Hepatocyte (in vitro differentiated cells): ENCODE measurements at places on chromosomes 1 and 21.

- no peaks in the 10 kb centered on the region for H3K4me1 ChIP-seq
- H3K27ac ChIP-seq = no peak overlapping the region
- no peaks in the 10 kb centered on the region for H3K27me3 ChIP-seq
Observed at GRCh38 chr1:240138867-240139266, 47.2 kb downstream of the FMN2 start.

GRCh38 chr1:198699167-198700015, 60.6 kb downstream of the PTPRC start:
- peak; percentile 83 for DNase-seq
- H3K36me3 ChIP-seq = no peaks in the 10 kb centered on the region
- H3K27ac ChIP-seq = no peak overlapping the region
- no peak overlapping the region for H3K4me3 ChIP-seq
- H3K27me3 ChIP-seq = peaks cover 4% of the 10 kb centered on the region

- no peaks in the 10 kb centered on the region for H3K27me3 ChIP-seq
- H3K27ac ChIP-seq = no peak overlapping the region
- DNase-seq = no peak
- H3K4me1 ChIP-seq = no peaks in the 10 kb centered on the region
Observed at GRCh38 chr1:41849211-41849759, 69.4 kb downstream of the HIVEP3 start.

- no peaks in the 10 kb centered on the region for H3K36me3 ChIP-seq
- no peaks in the 10 kb centered on the region for H3K27me3 ChIP-seq
- peak overlapping the region; percentile 95 for H3K27ac ChIP-seq
- DNase-seq = no peak
- H3K4me1 ChIP-seq = peaks cover 9% of the 10 kb centered on the region
Observed at GRCh38 chr1:109654519-109654918, 1.4 kb upstream of the GSTM4 start.

DNA sequence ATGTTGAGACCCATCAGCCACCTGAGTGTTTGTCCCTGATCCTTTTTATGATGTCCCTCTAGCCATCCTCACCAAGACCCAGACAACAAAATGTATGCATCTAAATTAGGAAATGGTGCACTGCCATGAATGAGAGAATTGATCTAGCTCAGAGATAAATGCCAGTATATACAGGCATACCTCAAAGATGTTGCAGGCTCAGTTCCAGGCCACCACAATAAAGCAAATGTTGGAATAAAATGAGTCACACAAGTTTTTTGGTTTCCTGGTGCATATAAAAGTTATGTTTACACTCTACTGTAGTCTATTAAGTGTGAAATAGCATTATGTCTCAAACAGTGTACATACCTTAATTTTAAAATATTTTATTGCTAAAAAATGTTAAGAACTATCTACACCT, 63.9 kb downstream of the CHIA start:
- no peaks in the 10 kb centered on the region for H3K36me3 ChIP-seq
- H3K27ac ChIP-seq = no peak overlapping the region
- H3K4me3 ChIP-seq = no peak overlapping the region
- DNase-seq = no peak

GRCh38 chr1:71850936-71851335, 431.4 kb downstream of the NEGR1 start:
- no peak for DNase-seq
- H3K36me3 ChIP-seq = no peaks in the 10 kb centered on the region
- H3K27me3 ChIP-seq = no peaks in the 10 kb centered on the region
- H3K4me3 ChIP-seq = no peak overlapping the region

DNA sequence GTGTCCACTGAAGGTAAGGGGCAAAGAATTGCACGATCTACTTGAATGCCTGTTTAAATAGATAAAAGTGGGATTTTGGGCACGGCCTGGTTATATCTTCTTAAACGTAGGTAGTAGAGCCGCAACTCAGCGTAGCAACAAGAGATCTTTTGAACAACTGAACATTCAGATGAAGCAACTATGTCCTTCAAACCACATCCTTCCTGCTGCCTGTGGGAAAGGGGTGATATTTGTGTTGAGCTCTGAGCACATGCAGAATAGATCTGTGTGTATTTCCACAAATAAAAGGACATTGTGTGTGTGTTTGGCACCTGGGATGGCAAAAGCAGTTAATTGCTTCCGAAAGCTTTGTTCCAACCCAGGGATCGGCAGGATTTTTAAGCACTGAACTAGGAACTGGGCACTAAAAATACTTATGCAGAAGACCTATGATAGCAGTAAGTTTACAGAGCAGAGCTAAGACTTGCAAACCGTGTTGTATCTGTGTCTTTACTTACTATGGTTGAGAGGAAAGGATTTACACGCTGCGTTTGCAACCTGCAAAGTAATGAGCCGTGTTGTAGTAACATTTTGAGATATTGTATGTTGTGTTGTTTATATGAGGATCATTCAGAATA, 333.4 kb downstream of the CHRM3 start:
- DNase-seq = no peak
- H3K36me3 ChIP-seq = no peaks in the 10 kb centered on the region

DNA sequence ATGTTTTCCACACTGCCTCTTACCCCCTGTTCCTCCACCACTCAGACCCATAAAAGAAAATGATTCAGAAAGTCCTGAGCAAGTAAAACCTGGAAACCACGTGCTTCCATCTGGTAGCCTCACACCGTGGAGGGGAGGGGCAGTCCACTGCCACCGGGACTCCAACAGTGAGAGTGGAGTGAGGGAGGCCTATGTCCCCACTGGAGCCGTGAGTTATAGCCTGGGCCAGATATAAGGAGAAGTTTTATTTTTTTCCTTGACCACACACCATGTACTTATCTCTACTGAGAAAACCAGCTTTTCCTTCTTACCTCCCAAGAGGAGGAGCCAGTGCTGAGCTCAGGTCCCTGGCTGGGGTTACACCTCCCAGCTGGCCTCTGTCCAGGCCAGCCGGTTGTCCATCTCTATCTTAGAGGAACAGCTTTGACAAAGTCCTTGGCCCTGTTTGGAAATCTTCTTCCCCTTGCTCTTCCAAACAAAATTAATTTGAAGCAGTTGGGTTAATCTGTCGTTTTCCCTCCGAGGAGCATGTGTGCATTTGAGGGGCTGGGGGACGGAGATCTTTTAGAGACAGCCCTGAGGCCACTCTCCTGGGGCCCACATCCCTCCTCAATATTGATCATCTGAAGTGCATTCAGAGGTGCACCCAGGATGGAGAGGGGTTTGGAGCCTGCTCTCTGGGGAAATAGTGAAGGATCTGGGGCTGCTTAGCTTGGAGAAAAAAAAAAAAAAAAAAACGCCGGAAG, 49.1 kb upstream of the SERBP1 start:
- peaks cover 5% of the 10 kb centered on the region for H3K4me1 ChIP-seq
- no peaks in the 10 kb centered on the region for H3K27me3 ChIP-seq
- H3K36me3 ChIP-seq = no peaks in the 10 kb centered on the region
- H3K4me3 ChIP-seq = no peak overlapping the region
- no peak overlapping the region for H3K27ac ChIP-seq

DNA sequence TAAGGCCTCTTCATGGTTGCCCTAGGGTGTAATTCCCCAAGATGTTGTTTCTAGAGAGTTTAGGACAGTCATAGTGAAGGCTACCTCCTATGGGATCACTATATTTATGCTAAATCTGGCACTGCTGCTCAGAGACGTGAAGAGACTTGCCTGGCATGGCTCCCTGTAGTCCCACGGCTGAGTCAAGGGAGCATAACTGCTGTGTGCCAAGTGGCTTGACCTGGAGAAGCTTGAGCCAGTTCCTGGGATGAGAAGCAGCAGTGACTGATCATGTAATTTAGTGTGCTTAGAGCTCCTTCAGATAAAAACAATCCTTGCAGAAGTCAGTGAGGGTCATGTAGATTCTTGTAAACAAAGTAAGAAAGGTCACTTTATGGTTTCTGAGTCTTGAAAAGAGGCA, 68.9 kb upstream of the TSPAN2 start:
- no peaks in the 10 kb centered on the region for H3K36me3 ChIP-seq
- H3K27ac ChIP-seq = no peak overlapping the region
- no peaks in the 10 kb centered on the region for H3K4me1 ChIP-seq
- no peak overlapping the region for H3K4me3 ChIP-seq

- no peaks in the 10 kb centered on the region for H3K36me3 ChIP-seq
- no peak overlapping the region for H3K4me3 ChIP-seq
- peak overlapping the region; percentile 97 for H3K27ac ChIP-seq
- no peak for DNase-seq
- peaks cover 8% of the 10 kb centered on the region for H3K4me1 ChIP-seq
Observed at GRCh38 chr1:23825762-23826522, 713 bp upstream of the HMGCL start.

DNA sequence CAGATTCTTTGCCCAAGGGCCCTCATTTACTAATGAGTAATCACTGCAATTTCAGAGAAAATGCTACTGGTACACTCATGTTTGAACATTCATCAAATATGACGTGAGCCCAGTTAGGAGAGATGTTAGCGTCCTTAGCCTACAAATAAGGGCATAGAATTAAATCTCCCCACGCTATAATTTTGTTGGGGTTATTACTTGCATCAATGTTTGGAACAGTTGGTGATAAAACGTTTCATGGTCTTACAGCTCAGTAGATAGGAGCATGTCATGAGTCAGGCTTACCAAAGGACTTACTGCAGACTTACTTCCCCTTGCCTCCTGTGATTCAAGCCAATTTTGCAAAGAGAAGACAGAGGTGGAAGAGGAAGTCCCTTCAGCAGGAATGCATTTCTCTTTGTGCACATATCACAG, 304.0 kb downstream of the KIF26B start:
- H3K4me3 ChIP-seq = no peak overlapping the region
- DNase-seq = no peak
- no peaks in the 10 kb centered on the region for H3K27me3 ChIP-seq
- no peak overlapping the region for H3K27ac ChIP-seq
- no peaks in the 10 kb centered on the region for H3K36me3 ChIP-seq

- no peaks in the 10 kb centered on the region for H3K36me3 ChIP-seq
- H3K27me3 ChIP-seq = no peaks in the 10 kb centered on the region
- no peak overlapping the region for H3K27ac ChIP-seq
- no peak for DNase-seq
Observed at GRCh38 chr1:20705203-20705755, 12.5 kb downstream of the KIF17 start.

DNA sequence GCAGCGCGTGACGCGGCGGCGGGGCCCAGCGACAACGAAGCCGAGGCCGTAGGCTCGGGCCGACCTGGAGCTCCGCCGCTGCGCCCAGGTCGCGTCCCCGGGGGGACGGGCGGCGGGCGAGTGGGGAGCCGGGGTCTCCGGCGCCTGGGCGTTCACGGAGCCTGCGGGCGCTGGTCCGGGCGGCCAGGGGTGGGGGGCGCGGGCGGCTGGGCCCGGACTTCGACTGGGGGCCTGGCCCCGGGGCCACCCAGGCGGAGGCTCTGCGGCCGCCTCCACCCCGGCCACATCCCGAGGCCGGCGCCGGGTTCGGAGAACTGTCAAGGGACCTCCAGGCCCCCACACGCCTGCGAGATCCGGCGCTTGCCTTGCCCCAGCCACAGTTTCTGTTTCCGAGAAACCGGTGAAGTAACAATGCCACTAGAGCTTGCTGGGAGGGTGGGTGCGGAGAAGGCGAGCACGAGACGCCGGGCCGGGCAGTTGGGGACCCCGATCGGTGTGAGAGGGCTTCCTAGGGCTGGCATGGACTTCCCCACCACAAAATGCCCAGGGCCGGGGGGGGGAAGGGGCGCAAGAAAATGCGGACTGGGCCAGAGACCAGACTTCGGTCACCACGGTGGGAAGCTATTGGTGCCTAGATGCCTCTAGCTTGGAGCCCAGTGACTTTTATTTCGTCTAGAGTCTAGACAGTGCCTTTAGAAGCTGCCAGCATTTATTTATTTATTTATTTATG, 501 bp downstream of the FBXO6 start:
- DNase-seq = peak; percentile 61
- peak overlapping the region; percentile 85 for H3K4me3 ChIP-seq
- no peaks in the 10 kb centered on the region for H3K36me3 ChIP-seq

DNA sequence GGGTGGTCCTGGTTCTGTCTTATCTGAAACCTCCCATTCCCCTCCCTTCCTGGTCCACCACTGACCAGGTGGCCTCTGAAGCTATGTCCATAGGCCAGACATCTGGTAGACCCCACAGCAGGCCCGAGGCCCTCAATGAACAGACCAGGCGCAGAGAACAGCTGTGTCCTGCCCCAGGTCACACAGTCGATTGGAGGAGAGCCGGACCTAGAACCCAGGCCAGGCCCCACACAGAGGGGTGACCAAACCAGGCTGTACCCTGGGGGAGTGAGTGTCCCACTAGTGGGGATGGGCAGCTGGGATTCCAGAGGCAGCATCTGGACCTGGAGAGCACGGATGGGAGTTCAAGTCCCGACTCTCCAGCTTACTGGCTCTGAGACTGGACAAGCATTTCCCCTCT, 29.2 kb downstream of the RNU1-1 start:
- no peak overlapping the region for H3K4me3 ChIP-seq
- no peak overlapping the region for H3K27ac ChIP-seq
- H3K36me3 ChIP-seq = no peaks in the 10 kb centered on the region
- DNase-seq = no peak

GRCh38 chr1:38452246-38452645, 405.7 kb upstream of the POU3F1 start:
- no peak for DNase-seq
- no peaks in the 10 kb centered on the region for H3K36me3 ChIP-seq
- no peaks in the 10 kb centered on the region for H3K27me3 ChIP-seq

DNA sequence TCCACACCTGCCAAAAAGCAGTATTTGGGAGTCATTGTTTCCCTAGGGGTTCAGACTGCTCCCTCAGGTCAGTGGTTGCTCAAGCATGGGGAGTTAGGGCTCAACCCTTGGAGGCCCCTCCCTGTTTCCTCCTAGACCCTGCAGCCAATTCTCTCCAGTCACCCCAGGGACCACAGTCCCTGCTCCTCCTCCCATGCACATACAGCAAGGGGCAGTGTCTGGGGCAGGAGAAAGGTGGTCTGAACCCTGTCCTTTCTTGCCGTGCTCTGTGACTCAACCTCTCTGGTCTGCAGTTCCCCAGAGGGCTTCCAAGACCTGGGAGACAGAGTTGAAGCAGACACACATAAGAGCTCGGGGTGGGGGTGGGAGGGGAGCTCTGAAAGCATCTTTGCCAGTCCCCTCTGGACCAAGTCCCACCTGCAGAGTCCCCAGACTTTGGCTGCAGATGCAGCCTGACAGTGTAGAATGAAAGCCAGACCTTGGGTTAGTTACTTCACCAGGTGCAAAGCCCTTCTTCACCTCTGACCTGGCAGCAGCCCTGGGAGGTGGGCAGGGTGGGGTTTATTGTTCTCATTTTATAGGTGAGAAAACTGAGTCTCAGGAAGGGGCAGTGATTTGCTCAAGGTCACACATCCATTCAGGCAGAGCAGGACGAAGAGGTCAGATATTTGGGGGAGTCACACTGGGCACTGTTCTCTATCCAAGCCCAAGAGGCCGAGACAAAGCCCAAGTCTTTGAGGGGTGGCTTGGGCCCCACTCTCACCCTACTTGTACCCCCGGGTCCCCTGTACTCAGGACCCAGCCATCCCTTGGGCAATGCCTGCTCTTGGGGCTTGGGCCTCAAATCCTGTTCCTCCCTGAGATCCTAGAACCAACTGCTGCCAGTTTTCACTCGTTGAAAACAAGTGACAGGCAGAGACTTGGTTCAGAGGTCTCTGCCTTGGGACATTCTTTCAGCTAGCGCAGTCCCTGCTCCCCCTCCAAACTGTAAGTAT, 748 bp downstream of the PDZK1IP1 start:
- H3K27me3 ChIP-seq = no peaks in the 10 kb centered on the region
- no peak for DNase-seq
- no peak overlapping the region for H3K4me3 ChIP-seq
- H3K36me3 ChIP-seq = no peaks in the 10 kb centered on the region
